ENCODE measurements at places on chromosomes 5 and 9. TPM values are rescaled to one million over a fixed set of nuclear protein-coding genes. Genes with fewer than 3 reads are reported as not detected.

OR1N1 gene
- not detected for total RNA-seq

ABCA1 gene
- total RNA-seq: 0.04 TPM

KIF4B gene
- 0.02 TPM for total RNA-seq

SPAAR gene
- 0.12 TPM for total RNA-seq

CSNK1G3 gene
- 68.6 TPM for total RNA-seq

JAKMIP2 gene
- total RNA-seq: 88.6 TPM

CDH9 gene
- total RNA-seq: not detected

TEK gene
- 2.3 TPM for total RNA-seq

CDX1 gene
- not detected for total RNA-seq

IL13 gene
- total RNA-seq: not detected

KLF4 gene
- total RNA-seq: 3.9 TPM

ST8SIA4 gene
- total RNA-seq: 0.73 TPM

DNAH5 gene
- 0.16 TPM for total RNA-seq

OR13C3 gene
- not detected for total RNA-seq

LRRC19 gene
- not detected for total RNA-seq

HAVCR2 gene
- total RNA-seq: 1.1 TPM

SPINK9 gene
- total RNA-seq: not detected

CRB2 gene
- 0.08 TPM for total RNA-seq

PCDHB4 gene
- 0.25 TPM for total RNA-seq

CD74 gene
- not detected for total RNA-seq

DOCK8 gene
- total RNA-seq: 1.9 TPM

SLC25A2 gene
- not detected for total RNA-seq

KIF12 gene
- total RNA-seq: 0.13 TPM

SMIM33 gene
- total RNA-seq: not detected

PPP1R26 gene
- 6.6 TPM for total RNA-seq

SNCB gene
- total RNA-seq: not detected

IFNA4 gene
- not detected for total RNA-seq

PCA3 gene
- total RNA-seq: 0.59 TPM

CCDC171 gene
- total RNA-seq: 1.9 TPM

SPINK13 gene
- not detected for total RNA-seq

CDH12 gene
- 0.05 TPM for total RNA-seq

SOWAHA gene
- total RNA-seq: 0.08 TPM

CRAT gene
- total RNA-seq: 15.2 TPM

EXOSC2 gene
- total RNA-seq: 93.7 TPM

SLC36A2 gene
- not detected for total RNA-seq

SFXN1 gene
- 187 TPM for total RNA-seq

C8G gene
- total RNA-seq: not detected

Measured in SJCRH30 (cell line).